Lower lobe of right lung (tissue), 2 donors: ENCODE measurements at places on chromosomes 11 and 22. TPM values are rescaled to one million over a fixed set of nuclear protein-coding genes. Genes with fewer than 3 reads are reported as not detected.

Gene FAM181B
- total RNA-seq, result 0.09 TPM

DNA sequence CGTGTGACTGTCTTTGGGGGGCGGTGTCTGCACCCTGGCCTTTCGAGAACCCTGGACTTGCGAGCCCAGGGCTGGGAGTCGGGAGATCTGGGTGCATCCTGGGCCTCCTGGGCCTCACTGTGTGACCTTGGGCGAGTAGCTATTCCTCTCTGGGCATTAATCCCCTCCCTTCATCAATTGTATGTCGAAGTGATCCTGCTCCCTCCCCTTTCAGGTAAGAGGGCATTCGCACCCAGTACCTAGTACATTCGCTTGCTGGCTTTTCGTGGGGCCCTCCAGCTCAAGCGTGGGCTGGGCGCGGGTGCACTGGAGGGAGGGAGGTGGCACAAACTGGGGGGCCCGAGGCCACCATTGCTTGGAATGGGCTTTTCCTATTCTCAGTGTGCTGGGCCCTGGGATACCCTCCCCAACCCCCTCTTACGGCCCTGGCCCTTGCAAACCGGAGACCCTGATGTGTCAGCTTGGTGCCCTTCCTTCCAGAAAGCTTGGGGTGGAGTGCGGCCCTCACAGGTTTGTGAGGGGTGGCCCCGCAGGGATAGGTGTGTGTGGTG is 530 bp downstream of the USP35 start:
- DNase-seq, result no peak
- H3K27me3 ChIP-seq, result no peaks in the 10 kb centered on the region
- peak overlapping the region; percentile 75 for H3K27ac ChIP-seq
- H3K4me1 ChIP-seq, result peaks cover 32% of the 10 kb centered on the region

Gene TRIM66
- total RNA-seq, result 11.0 TPM

GRCh38 chr11:101617735-101618332 is 34.0 kb upstream of the TRPC6 start:
- DNase-seq, result no peak
- H3K4me3 ChIP-seq, result no peak overlapping the region

DNA sequence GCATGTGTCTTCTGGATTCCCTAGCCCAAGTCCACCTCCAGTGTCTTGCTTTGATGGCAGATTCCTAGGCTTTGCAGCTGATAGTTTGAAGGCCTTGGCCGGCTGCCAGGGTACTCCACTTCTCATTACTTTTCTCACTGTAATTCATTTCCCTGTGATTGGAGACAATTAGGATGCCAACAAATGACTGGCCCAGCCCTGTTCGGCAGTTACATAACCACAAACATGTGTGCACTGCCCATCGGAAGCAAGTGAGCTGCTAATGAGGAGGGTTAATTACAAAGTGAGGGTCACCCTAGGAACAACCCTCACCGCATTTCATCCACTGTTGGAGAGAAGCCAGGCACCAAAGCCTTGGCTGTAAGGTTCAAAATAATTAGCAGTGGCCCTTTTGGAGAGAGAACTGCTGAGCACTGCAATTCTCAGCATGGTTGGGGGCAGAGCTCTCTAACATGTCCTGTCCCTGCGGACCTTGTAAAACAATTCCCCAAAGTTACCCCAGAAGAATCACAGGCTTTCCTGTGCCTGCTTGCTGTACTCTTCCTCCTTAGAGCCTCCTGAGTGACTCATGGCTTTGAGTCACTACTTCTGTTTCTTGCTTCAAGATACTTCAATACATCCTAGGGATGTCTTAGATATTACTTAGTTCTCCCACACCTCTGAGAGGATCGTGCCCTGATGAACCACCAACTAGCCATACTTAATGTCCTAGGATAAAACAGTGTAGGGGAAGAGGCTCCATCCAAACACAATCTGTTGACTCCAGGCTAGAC is 109.7 kb upstream of the GALNT18 start:
- no peak for DNase-seq
- no peak overlapping the region for H3K4me3 ChIP-seq
- no peak overlapping the region for H3K27ac ChIP-seq
- H3K36me3 ChIP-seq, result no peaks in the 10 kb centered on the region
- no peaks in the 10 kb centered on the region for H3K27me3 ChIP-seq

- H3K27me3 ChIP-seq, result peaks cover 2% of the 10 kb centered on the region
- H3K4me3 ChIP-seq, result no peak overlapping the region
- no peak overlapping the region for H3K27ac ChIP-seq
- no peak for DNase-seq
- no peaks in the 10 kb centered on the region for H3K36me3 ChIP-seq
Measured at GRCh38 chr11:42465623-42466022, 846.2 kb upstream of the API5 start.

GRCh38 chr22:47165338-47166032 is 403.0 kb downstream of the TBC1D22A start:
- H3K4me1 ChIP-seq, result no peaks in the 10 kb centered on the region
- H3K27ac ChIP-seq, result no peak overlapping the region
- H3K4me3 ChIP-seq, result no peak overlapping the region
- no peaks in the 10 kb centered on the region for H3K27me3 ChIP-seq
- peaks cover 3% of the 10 kb centered on the region for H3K36me3 ChIP-seq
- peak; percentile 28 for DNase-seq

GRCh38 chr11:73980001-73980961 is 2.4 kb downstream of the UCP2 start:
- peaks cover 54% of the 10 kb centered on the region for H3K4me1 ChIP-seq
- peaks cover 45% of the 10 kb centered on the region for H3K36me3 ChIP-seq
- H3K27me3 ChIP-seq, result no peaks in the 10 kb centered on the region
- peak overlapping the region; percentile 78 for H3K4me3 ChIP-seq
- H3K27ac ChIP-seq, result peak overlapping the region; percentile 93

GRCh38 chr22:37282385-37282677 is at the start of gene CYTH4:
Gene CYTH4, plus strand, starts transcription at chr22:37282508. Its CDS starts 62 bp downstream, at chr22:37282570.
- peaks cover 9% of the 10 kb centered on the region for H3K27me3 ChIP-seq
- H3K4me1 ChIP-seq, result peaks cover 13% of the 10 kb centered on the region
- DNase-seq, result peak; percentile 91
- no peaks in the 10 kb centered on the region for H3K36me3 ChIP-seq
- peak within 1 kb of the TSS; percentile 76 for H3K27ac ChIP-seq
- H3K4me3 ChIP-seq, result peak within 1 kb of the TSS; percentile 62

DNA sequence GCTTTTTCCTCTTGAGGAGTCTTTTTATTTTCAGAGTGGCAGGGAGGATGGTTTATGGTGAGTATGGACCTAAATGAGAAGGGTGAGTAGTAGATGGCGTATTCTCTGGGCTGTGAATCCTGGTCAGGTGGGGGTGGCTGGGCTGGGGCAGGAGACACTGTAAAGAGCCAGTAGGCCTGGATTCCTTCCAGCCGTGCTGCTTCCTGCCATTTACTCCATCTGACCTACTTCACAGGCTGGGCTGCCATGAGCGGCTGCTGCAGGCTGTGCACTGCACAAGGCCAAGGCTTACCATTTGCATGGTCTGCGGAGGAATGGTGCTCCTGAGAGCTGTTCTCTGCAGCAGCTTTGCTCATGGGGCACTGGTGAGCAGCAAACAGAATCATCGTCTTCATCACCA is 297.6 kb downstream of the KIRREL3 start:
- no peaks in the 10 kb centered on the region for H3K4me1 ChIP-seq
- H3K27ac ChIP-seq, result no peak overlapping the region
- H3K27me3 ChIP-seq, result peaks cover 5% of the 10 kb centered on the region
- DNase-seq, result no peak
- H3K4me3 ChIP-seq, result no peak overlapping the region
- H3K36me3 ChIP-seq, result no peaks in the 10 kb centered on the region

DNA sequence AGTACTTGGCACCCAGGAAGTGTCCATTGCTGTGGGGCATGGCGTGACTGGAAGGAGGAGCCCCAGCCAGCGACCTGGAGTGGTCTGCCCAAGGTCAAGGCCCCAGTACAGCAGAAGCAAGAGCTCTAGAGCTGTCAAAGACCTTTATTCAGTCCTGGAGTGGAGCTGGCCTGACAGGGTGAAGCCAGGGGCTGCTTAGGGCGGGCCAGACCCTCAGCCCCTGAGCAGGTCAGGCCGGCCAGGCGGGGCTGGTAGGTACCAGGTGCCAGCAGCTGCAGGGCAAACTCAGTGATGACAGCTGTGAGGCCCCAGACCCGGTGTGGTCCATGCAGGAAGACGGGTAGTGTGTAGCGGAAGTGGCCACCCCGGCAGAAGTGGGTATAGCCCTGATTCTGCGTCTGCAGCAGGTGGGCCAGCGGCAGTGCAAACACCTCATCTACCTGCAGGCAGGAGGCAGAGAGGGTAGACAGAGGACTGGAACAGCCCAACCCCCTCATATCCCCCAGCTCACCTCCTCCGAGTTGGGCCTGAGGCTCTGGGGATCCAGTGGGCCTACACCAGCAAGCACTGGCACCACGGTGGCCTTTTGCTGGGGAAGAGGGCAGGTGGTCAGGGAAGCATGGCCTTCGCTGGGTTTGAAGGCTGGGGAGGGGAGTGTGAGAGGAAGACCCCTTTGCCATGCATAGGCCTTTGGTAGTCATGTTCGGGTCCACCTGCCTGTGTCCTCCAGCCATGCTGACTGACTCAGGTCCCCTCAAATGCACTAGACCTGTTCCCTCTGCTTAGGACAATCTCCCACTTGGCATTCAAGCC is 1.7 kb downstream of the NUDT8 start:
- peak; percentile 36 for DNase-seq
- H3K27me3 ChIP-seq, result no peaks in the 10 kb centered on the region
- H3K36me3 ChIP-seq, result no peaks in the 10 kb centered on the region
- peaks cover 14% of the 10 kb centered on the region for H3K4me1 ChIP-seq
- H3K27ac ChIP-seq, result no peak overlapping the region

Gene MPEG1
- 48.9 TPM for total RNA-seq

Gene BRSK2
- 0.62 TPM for total RNA-seq

Gene FAM111B
- total RNA-seq, result 1.1 TPM

GRCh38 chr11:70510106-70510505 is 111.8 kb downstream of the CTTN start:
- no peak for DNase-seq
- no peak overlapping the region for H3K4me3 ChIP-seq
- H3K4me1 ChIP-seq, result no peaks in the 10 kb centered on the region
- no peak overlapping the region for H3K27ac ChIP-seq
- no peaks in the 10 kb centered on the region for H3K36me3 ChIP-seq

GRCh38 chr22:23670378-23671295 is 20.2 kb upstream of the RGL4 start:
- no peak overlapping the region for H3K27ac ChIP-seq
- DNase-seq, result no peak
- no peak overlapping the region for H3K4me3 ChIP-seq
- no peaks in the 10 kb centered on the region for H3K4me1 ChIP-seq

Gene LDHAL6A
- total RNA-seq, result not detected

Gene BTG4
- 0.38 TPM for total RNA-seq

Gene MRGPRE
- not detected for total RNA-seq

DNA sequence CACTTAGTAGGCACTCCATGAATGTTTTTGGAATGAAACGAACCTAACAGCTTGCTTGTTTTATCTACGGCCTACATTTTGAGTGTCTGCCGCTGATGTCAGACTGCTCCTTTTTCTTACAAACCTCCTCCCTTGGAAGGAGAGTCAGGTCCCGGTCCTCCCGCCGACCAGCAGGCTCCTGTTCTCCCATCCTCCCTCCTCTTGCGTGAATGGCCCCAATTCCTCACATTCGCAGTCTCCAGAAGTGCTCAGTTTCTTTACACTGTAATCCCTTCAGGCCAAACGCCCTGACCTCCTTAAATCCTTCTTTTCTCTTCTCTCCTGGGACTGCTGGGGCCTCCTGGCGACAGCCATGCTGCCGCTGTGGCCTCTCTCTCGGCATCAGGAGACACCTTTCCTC is 82.6 kb upstream of the CSNK2A3 start:
- no peaks in the 10 kb centered on the region for H3K27me3 ChIP-seq
- H3K4me3 ChIP-seq, result no peak overlapping the region
- H3K36me3 ChIP-seq, result peaks cover 17% of the 10 kb centered on the region
- no peaks in the 10 kb centered on the region for H3K4me1 ChIP-seq
- DNase-seq, result no peak
- H3K27ac ChIP-seq, result no peak overlapping the region

DNA sequence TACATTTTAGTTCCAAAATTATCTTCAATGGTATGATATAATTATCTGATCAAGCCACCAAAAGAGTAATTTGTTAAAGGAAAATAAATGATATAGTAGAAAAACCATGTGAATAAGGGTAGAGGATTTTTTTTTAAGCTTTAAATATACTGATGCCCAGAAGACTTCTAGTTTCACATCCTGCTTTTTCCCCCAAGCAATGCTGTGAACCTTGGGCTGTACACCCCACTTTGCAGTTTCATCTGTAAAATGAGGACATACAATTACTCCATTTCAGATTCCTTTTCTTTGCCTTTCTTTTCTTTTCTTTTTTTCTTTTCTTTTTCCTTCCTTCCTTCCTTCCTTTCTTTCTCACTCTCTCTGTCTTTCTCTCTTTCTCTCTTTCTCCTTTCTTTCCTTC is 1125.4 kb downstream of the DLG2 start:
- H3K4me1 ChIP-seq, result no peaks in the 10 kb centered on the region
- no peak overlapping the region for H3K27ac ChIP-seq
- no peak overlapping the region for H3K4me3 ChIP-seq
- no peak for DNase-seq
- H3K27me3 ChIP-seq, result no peaks in the 10 kb centered on the region

- peak overlapping the region; percentile 30 for H3K4me3 ChIP-seq
- no peak overlapping the region for H3K27ac ChIP-seq
- peaks cover 22% of the 10 kb centered on the region for H3K27me3 ChIP-seq
- DNase-seq, result peak; percentile 43
Measured at GRCh38 chr11:1749395-1750351, 722 bp downstream of the IFITM10 start.

DNA sequence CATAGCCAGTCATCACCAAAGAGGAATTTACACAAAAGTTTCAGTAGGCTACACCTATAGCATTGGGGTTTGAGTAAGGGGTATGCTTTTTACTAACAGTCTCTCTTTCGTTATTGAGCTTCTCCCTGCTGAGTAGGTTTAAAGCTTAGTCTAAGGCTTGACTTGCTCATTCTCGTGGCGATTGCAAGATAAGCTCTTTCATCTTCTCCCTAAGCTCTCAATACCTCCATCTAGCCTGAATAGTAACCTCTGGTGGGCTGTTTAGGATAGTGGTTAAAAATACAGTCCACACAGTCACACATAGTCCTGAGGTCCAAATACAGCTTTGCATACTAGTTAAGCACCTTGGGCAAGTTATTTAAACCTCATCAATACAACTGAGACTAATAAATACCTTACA is 65.6 kb downstream of the IMMP1L start:
- no peaks in the 10 kb centered on the region for H3K4me1 ChIP-seq
- no peaks in the 10 kb centered on the region for H3K36me3 ChIP-seq
- no peak overlapping the region for H3K4me3 ChIP-seq
- DNase-seq, result no peak
- no peaks in the 10 kb centered on the region for H3K27me3 ChIP-seq

GRCh38 chr11:103622296-103622695 is 414.1 kb upstream of the DDI1 start:
- no peaks in the 10 kb centered on the region for H3K36me3 ChIP-seq
- H3K4me1 ChIP-seq, result no peaks in the 10 kb centered on the region
- no peak overlapping the region for H3K4me3 ChIP-seq
- no peak for DNase-seq
- H3K27me3 ChIP-seq, result no peaks in the 10 kb centered on the region

GRCh38 chr11:45794169-45794568 is 10.8 kb upstream of the SLC35C1 start:
- no peak overlapping the region for H3K27ac ChIP-seq
- H3K4me1 ChIP-seq, result peaks cover 8% of the 10 kb centered on the region
- H3K27me3 ChIP-seq, result no peaks in the 10 kb centered on the region
- H3K4me3 ChIP-seq, result no peak overlapping the region
- no peak for DNase-seq
- H3K36me3 ChIP-seq, result no peaks in the 10 kb centered on the region

- H3K36me3 ChIP-seq, result no peaks in the 10 kb centered on the region
- no peak overlapping the region for H3K4me3 ChIP-seq
- no peaks in the 10 kb centered on the region for H3K27me3 ChIP-seq
- peak overlapping the region; percentile 76 for H3K27ac ChIP-seq
Measured at GRCh38 chr11:63564056-63564774, 1.0 kb upstream of the PLAAT2 start.

- no peaks in the 10 kb centered on the region for H3K27me3 ChIP-seq
- H3K4me1 ChIP-seq, result peaks cover 35% of the 10 kb centered on the region
- no peaks in the 10 kb centered on the region for H3K36me3 ChIP-seq
- no peak overlapping the region for H3K4me3 ChIP-seq
Measured at GRCh38 chr11:68149417-68149816, 28.2 kb upstream of the CHKA start.

Gene OR2AG1
- not detected for total RNA-seq
